CD4-positive, alpha-beta memory T cell (primary cell): ENCODE measurements at places on chromosomes 3 and 15.

- DNase-seq, result no peak
Observed at GRCh38 chr3:186003610-186004009, 65.8 kb upstream of the TRA2B start.

DNA sequence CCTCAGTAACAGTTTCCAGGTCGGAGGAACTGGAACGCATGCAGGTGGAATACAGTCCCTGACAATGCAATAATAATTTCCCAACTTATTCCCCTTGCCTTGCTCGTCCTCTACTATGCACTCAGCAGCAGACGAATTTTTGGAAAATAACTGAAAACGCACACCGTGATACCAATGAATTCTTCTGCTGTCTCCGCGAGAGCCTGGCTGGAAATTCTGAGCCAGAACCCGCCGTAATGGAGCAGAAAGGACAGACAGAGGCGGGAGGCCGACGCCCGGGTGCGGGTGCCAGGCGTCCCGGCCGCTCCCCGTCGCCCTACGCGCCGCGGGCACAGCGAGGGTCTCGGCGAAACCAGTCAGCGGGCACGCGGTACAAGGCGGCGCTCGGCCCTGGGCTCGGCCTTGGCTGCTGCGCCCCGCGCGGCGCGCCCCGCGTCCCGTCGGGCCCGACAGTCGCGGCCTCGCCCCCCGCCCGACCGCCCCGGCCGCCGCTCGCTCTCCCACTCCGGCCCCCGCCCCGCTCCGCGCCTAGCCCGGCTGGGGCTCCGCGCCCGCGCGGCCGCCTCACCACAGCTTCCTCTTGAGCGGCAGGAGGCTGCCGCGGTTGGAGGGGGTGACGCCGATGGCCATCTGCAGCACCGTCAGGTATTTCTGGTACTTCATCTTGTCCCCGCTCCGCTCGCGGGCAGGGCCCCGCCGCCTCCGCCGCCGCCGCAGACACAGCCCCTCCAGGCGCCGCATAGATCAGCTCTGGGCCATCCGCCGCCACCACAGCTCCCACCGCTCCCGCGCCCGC is 114.5 kb upstream of the GOLGA8J start:
- no peak for DNase-seq

DNA sequence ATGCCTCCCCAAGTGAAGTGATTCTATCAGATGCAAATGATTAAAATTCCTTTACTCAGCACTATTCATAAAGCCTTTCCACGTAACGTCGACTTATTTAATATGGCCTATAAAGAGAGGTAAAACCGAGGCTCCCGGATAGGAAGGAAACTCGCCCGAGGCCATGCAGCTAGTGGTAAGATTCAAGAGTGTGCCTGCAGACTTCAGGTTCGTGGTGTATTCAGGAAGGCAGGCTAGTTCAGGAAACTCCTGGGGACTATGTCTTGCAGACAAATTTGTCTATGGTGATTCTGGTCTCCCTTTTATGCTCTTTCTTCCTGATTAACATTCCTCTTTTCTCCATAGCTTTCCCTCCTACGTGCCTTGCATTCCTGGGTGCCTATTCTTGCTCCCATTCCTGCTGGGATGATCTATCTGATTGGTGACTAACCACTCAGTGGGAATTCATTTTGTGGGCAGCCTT is 150.7 kb downstream of the SST start:
- no peak for DNase-seq

DNA sequence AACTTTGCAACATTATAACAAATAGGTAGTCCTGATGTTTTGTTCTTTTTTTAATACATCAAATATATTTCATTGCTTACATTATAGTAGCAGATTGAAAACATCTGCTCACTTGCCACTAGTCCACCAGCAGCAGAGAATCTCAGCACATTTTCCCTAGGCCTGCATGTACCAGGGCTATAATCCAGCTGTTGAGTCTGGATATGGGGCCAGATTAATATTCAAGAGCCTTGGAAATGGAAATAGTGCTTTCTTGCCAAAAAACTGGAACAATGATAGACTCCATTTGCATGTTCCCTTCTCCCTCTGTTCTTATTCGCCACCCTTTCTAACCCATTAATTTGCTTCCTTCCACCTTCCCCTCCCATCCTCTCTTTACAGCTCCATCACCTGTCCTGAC is 288.0 kb downstream of the EPHA3 start:
- DNase-seq, result no peak

GRCh38 chr3:187011915-187012314 is 81.6 kb downstream of the ST6GAL1 start:
- no peak for DNase-seq

GRCh38 chr3:46423588-46423987 is 16.5 kb downstream of the CCRL2 start:
- DNase-seq, result no peak

- no peak for DNase-seq
Observed at GRCh38 chr3:58485801-58486435, 6.0 kb upstream of the KCTD6 start.
